ENCODE measurements at places on chromosomes 13 and 19.

DNA sequence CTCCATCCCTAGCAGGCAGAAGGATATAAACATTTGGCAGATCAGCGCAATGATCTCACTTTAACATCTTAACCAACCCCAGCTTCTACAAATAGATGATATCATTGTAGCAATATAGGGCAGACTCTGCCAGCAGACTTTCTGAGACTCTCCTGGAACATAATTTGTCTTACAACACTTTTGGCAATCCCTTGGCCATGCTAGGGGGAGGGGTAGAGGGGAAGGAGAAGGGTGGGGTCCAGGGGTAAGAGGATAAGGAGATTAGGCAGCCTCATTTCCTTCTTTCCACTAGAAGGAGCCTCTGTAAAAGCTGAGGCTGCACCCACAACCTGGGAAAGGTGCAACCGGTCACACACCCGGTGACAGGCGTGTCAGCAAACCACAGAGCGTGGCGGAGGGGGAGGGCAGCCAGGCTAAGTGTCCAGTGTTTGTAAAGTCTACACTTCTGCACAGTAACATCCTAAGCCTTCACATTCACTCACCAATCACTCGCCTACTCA is 8.7 kb upstream of the UBAC2 start:
- DNase-seq = no peak

DNA sequence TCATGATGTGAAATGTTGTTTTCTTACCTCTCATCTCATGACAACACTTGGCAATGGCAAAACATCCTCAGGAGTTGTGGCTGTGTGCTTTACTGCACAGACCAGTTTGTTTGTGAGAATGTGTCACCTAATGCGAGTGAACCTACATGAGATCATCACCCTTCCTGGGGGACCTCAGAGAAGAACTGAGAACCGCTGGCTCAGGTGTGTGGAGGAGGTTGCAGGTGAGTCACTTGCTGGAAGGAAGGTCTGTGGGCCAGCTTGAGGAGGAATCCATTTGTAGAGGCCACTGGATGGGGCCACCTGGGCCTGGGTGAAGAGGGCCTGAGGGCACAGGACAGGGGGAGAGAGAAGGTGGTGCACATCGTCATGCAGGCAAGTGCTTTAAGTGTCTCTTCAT is 3.0 kb upstream of the CEACAM1 start:
- DNase-seq = no peak

DNA sequence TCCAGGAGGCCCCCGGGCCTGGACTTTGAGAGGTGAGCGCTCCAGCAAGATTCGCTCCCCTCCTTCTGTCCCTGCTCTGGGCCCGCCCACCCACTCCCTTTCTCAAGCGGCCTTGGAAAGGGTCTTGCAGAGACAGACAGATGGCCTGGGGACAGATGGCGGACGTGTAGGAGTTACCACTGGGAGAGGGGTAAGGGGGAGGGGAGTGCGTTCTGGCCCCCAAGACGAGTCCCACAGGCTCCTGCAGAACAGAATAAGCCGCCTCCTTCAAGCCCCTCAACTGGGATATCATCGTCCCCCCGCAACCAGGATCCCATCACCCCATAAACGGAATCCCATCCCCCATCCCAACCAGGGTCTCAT is 3.6 kb upstream of the TNFAIP8L1 start:
- no peak for DNase-seq

DNA sequence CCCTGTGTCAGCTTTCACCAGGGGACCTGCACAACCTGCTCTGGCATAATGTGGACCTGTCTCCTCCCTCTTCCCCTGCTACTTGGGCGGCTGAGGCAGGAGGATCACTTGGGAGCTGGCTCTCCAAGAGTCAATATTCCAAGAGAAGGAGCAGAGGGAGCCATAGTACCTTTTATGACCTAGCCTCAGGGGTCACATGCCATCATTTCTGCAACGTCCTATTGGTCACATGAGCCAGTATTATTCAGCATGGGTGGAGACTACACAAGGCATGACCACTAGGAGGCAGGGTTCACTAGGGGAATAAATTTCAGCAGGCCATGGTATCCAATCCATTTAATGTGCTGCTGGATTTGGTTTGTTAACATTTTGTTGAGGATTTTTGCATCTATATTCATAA is 12.0 kb upstream of the SHFL start:
- no peak for DNase-seq
